Germinal center (tissue), 1 donor: ENCODE measurements at places on chromosomes 6 and 20.

DNA sequence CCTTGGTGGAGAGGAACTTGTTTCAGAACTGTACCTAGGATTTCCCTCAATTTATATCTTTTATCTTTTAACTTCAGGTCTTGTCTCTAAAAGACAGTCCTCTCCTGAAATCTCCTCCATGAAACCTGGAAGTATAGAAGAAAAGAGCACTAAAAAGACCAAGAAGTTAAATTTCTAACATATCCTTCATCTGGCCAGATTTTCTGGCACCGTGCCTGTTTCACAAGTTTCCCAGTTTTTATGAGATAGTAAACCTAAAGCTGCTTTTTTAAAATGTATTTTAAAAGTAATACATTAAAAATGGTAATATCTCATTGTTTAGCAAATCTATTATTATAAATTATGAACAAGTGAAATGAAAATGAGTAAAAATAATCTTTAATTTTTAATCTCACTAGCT, 348.3 kb upstream of the RSPO3 start:
- no peak for DNase-seq

DNA sequence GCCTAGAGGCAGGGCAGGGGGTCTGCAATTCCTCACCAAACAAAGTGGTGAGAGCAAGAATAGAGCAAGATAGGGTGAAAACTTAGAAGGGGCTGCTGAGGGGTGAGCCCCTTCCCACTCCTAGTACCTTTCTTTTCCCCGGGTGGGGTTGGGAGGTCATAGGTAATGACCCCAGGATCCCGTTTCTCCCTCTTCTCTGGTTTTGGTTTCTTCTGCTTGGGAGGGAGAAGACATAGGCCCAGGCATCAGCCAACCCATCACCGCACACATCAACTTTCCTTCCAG, 3.5 kb downstream of the VARS1 start:
- DNase-seq = no peak

DNA sequence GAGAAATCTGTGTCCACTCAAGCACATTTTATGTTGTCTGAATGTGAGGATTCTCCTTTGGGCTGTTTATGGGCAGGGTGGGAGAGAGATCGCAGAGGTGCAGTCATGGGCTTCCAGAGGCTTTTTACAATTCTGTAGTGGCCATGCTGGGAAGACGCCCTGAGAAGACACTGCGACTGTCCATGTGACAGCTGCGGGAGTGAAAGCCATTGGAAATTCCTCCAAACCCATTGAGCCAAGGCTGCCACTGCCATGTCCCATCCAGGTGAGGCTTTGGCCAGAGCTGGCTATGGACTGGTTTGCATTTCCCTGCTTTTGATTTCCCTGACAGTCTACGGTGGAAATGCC, 216.9 kb upstream of the ECI2 start:
- DNase-seq = no peak

- DNase-seq = no peak
These were observed 5.2 kb downstream of the NKAIN4 start for GRCh38 chr20:63248835-63249591.

DNA sequence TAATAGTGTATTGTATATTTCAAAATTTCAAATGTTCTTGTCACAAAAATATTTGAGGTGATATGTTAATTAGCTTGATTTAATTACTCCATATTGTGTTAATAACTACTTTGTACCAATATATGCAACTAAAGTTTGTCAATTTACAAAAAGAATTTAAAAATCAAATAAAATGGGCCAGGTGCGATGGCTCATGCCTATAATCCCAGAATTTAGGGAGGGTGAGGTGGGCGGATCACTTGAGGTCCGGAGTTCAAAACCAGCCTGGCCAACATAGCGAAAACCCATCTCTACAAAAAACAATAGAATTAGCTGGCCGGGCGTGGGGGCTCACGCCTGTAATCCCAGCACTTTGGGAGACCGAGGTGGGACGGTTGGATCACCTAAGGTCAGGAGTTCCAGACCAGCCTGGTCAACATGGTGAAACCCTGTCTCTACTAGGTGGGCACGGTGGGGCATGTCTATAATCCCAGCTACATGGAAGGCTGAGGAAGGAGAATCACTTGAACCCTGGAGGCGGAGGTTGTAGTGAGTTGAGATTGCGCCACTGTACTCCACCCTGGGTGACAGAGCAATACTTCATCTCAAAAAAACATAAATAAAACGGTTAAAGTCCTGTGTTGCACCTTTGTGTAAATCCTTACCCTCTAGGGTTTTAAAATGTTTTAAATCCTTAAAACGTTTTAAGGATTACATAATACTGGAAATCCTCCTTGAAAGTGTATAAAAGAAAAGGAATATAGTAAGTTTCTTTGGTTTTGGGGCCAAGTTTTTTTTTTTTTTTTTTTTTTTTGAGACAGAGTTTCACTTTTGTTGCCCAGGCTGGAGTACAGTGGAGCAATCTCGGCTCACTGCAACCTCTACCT, 4.0 kb downstream of the HSPA1B start:
- DNase-seq = no peak

DNA sequence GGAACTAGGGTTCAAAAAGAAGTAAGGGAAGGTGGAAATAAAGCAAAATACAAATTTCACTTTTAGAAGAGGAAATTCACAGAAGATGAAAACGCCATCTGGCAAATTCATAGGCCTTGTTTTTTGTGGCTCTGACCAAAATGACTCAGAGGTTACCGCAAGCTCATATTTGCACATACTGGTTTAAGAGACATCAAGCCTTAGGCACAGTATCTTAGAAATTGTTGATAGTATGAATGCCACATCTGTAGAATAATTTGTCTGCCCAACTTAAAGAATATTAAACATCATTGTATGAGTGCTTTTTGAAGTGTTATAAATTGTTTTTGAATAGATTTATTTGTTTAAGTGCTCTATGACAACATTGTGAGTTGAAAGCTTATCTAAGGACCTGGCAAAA, 10.6 kb downstream of the TAAR1 start:
- no peak for DNase-seq
